ENCODE measurements at places on chromosomes 11 and 22. TPM values are rescaled to one million over a fixed set of nuclear protein-coding genes. Genes with fewer than 3 reads are reported as not detected.

The CLDN5 gene
- not detected for total RNA-seq

The SCUBE2 gene
- 2.7 TPM for total RNA-seq

The FGF19 gene
- not detected for total RNA-seq

The VSIG2 gene
- total RNA-seq = not detected

The SRSF8 gene
- total RNA-seq = 20.6 TPM

The GAB4 gene
- total RNA-seq = not detected

The TMEM86A gene
- 4.1 TPM for total RNA-seq

The SLC17A6 gene
- not detected for total RNA-seq

The CRYBB3 gene
- total RNA-seq = not detected

The NUDT8 gene
- 4.7 TPM for total RNA-seq

The ZBTB16 gene
- total RNA-seq = not detected

The NPTXR gene
- total RNA-seq = 1.5 TPM

The ZNF70 gene
- total RNA-seq = 6.5 TPM

The ISX gene
- not detected for total RNA-seq

The CARNS1 gene
- under 0.01 TPM for total RNA-seq

The CCDC134 gene
- 8.3 TPM for total RNA-seq

The RGL4 gene
- total RNA-seq = not detected

The OR52H1 gene
- 0.29 TPM for total RNA-seq

The OR8A1 gene
- not detected for total RNA-seq

The P2RY2 gene
- 0.36 TPM for total RNA-seq

The WT1 gene
- total RNA-seq = under 0.01 TPM

The HIC2 gene
- 2.1 TPM for total RNA-seq

The RPS3 gene
- 1,511 TPM for total RNA-seq

The OAF gene
- 7.2 TPM for total RNA-seq

The PGA5 gene
- total RNA-seq = not detected

The OR51B5 gene
- not detected for total RNA-seq

The CCDC116 gene
- total RNA-seq = 0.36 TPM

The IRAG1 gene
- total RNA-seq = 2.7 TPM

The ARHGAP20 gene
- total RNA-seq = 3.5 TPM

The MYBPC3 gene
- total RNA-seq = not detected
